ENCODE measurements at places on chromosomes 2 and 18. TPM values are rescaled to one million over a fixed set of nuclear protein-coding genes. Genes with fewer than 3 reads are reported as not detected.

GRCh38 chr2:101109451-101110118, 41.6 kb downstream of the TBC1D8 start:
- peak; percentile 59 for DNase-seq

The MYO5B gene
- 3.0 TPM for polyA plus RNA-seq

- DNase-seq: no peak
These were observed 56.5 kb downstream of the MBP start for GRCh38 chr18:77076111-77076510.

DNA sequence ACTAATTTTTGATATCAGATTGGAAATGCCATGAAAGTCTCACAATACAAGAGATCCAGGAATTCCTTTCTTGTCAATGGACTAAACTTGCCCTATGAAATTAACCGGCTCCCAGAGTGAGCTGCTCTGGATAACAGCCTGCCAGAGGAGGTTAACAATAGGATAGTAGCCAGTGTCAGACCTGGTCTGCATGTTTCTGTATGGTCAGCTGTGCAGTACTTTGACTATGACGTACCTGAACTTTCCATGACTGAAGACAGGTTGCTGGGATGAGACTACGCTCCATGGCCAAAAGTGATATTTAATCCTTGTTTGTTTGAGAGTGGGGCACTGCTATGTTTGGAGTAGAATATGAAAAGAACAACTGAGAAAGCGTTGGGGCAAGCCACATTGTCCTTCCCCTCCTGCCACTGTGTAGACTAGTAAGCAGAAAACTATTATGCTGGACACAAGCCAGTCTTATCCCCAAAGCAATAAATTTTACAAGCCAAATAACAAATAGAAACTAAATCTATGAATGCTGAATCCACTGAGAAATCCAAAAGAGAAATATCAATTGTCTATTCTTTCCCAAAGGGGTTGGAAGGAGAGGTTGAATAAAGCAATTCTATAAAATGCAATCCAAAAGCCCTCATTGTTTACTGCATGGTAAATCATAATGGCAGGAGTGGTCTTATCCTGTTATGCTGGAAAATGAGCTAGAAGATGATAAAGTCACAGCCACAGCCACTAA, 115.5 kb upstream of the CYP26B1 start:
- peak; percentile 52 for DNase-seq

DNA sequence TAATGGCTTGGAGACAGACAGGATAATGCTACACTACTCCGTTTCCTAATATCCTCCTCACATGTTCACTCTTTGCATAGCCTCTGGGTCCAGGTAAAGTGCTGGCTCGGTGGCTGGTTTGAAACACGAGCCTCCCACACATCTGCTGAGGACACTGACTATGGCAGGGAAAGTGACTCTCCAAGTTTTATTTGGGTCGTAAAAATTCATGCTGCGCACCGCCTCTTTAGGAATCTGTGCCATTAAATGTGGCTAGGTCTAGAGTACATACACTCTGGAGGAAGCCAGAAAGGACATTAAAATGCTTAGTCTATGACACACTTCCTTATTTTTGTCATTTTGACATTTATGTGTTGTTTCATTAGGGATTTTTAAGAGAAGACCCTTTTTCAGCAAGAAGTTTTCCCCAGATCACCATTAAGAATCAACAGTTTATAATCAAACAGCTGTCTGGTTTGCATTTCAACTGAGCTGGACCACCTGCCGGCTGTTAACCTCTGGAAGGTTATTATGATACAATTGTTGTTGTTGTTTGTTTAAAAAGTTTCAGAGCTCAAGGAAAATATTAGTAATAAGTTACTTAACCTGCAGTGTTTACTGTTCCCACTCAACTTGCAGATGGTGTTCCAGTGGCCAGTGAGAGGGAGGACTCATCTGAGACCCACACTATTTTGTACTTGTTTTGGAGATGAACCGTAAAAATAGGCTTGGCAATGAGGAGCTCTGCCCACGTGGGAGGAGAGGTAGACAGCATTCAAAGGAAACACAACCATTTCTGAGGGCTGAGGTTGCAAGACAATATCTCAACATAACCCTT, 443.3 kb upstream of the MEIS1 start:
- DNase-seq: peak; percentile 24

GRCh38 chr2:217289177-217289906, 429.5 kb upstream of the TNP1 start:
- DNase-seq: no peak

DNA sequence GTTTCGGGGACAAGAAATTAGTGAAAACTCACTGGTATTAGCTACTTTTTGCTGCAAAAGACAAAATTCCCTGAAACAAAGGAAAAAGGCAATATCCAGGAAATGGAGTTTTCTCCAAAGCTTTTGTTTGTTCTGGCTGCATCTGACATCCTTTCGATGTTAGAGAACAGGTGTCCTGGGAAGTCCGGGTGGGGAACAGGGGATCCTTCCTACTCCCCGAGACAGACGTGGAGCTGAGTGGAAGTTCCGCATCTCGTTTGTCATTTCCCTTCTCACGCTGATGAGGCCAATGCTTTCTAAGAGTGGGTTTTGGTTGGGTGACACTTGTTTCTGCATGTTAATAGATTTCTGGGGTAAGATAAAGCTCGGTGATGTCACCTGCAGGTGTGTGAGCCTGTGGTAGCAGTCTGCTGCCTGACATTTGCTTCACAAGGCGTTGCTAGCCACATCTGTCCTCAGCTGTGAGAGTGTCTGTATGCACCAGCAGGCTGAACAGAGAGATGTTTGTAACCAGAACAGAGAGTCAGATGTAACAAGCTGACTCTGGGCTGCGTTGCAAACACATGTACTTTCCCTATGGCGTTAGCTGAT, 125.9 kb downstream of the ACOXL start:
- DNase-seq: no peak

GRCh38 chr2:30109856-30110255, 37.0 kb upstream of the YPEL5 start:
- no peak for DNase-seq

DNA sequence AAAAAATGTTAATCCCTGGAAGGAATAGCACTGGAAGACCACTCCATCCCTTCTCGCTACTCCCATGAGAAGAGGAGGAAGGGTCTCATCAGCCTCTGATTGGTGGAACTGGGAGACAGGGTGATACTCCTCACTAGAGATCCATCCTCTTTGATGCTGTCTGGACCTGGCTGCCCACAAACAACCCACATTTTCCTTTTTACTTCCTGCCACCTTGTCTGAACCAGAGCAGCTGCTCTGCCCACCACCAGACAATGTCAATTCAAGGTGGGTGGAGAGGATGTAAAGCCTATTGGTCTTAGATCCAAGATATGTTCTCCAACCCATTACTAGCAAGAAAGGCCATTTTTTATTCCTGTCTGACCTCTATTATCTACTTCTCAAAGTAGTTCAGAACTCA, 246.9 kb upstream of the TANK start:
- DNase-seq: no peak

The IHH gene
- polyA plus RNA-seq: not detected

The TCF23 gene
- 0.36 TPM for polyA plus RNA-seq

DNA sequence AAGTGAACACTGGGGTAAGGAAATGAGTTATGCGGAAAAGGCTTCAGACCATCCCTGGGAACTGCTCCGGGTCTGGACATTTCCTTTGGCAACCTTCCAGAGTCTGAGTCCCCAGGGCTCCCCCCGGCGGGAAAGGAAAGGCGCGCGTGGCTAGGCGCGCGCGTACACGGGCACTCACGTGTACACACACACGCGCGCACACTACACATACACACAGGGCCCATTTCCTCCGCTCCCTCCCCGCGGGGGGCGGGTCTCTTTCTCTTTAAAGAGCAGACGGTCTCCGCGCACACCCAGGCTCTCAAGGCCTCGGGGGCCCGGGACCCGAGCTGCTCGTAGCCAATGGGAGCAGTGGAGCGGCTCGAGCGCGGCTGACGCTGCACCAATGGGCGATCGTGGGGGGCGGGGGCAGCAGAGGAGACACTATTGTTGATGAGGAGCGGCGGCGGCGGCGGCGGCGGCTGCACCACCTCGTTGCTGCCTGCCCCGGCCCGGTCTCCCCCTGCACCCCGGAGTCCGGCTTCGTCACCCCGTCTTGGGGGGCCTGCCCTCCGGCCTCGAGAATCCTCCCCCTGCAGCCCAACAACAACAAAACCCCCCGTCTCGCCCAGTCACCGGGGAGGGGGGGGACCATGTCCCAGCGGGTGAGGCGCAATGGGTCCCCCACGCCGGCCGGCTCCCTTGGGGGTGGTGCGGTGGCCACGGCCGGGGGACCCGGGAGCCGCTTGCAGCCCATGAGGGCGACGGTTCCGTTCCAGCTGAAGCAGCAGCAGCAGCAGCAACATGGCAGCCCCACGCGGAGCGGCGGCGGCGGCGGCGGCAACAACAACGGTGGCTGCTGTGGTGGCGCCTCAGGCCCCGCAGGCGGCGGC, at the start of gene FAM117B:
Gene FAM117B (plus strand): TSS at position 414 of the 872 bp plus-strand sequence. CDS start 219 bp downstream, at position 633.
- DNase-seq: peak; percentile 98
